ENCODE measurements at places on chromosomes 13 and 19.
A peak's percentile ranks its signal among the peaks of the same experiment; 100 is the strongest.

GRCh38 chr13:32075170-32075851, 43.7 kb downstream of the FRY start:
- DNase-seq: no peak

DNA sequence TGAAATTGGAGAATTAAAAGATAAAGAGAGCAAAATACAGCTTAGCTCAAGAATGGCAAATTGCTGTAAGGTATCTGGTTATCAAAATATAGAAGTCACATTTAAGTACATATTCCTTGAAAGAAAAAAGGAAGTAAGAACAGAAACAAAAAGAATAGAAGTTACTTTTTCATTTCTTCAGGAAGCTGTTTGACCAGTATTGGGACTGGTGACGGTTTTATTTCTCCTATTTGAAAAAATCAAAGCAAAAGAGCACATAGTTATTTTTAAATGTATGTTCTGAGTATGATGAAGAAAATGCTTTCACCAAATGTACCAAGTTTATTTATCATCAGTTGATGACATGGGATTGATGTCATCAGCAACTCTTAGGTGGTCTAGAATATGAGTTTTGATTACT, 83.1 kb upstream of the OXGR1 start:
- DNase-seq: no peak

DNA sequence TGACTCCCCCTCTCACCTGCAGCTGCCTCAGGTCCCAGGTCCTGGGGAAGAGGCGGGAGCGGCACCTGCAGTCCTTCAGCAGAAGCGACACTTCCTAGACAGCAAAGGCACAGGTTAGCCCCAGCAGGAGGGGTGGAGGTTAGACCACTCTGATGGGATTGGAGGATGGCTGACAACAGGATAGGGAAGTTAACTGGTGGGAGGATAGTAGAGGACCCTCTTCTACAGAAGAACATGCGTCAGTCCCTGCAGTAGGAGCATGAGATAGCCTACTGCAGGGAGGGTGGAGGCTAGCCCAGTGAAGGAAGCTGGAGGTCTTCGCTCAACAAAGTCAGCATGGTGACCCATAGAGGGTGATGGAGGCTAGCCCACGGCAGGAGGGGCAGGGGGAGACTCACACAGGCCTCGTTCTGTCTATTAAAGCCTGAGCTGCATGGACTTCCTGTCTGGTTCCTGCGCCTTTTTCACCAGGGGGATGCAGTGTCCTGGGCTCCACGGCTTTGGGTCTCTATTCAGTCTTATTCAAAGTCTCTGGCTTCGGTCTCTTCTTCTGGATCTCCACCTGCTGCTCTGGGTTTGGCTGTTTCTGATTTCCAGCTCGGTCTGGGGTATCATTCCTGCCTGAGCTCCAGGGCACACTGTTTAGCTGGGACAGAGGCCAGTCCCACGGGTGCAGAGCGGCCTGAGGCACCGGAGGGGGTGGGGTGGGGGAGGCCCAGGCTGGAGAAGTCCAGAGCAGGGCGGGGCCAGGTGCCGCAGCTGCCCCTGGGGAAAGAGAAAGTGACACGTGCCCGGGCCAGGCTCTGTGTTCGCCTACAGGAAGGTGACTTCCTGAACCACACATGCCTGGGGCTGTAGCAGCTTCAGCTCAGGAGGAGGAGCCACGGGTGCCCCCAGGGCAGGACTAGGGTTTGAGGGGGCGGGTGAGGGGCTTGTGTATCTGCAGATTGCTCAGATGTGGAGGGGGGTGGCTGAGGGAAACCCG, 7.3 kb downstream of the IFNL3 start:
- DNase-seq: no peak

- DNase-seq: no peak
Observed at GRCh38 chr19:23118400-23118799, 1.6 kb downstream of the ZNF730 start.

- DNase-seq: no peak
Observed at GRCh38 chr13:24127116-24127631, 33.3 kb upstream of the SPATA13 start.

DNA sequence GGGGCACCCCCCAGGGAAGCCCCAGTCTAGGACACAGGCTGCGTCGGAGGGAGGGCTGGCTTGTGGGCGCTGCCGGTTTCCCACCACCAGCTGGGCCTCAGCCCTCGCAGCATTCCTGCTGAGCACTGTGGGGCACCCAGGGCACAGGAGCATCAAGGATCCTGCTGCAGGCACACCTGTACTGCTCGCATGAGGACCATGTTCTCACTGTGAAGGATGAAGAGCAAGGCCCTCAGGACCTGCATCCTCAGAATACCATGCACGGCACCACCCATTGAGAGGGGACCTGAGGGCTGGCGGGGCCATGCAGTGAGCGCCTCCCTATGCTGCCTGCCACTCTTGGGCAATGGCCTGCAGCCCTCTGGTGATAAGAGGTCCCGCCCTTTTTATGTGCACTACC, 31.4 kb downstream of the TUBA3C start:
- peak; percentile 30 for DNase-seq

DNA sequence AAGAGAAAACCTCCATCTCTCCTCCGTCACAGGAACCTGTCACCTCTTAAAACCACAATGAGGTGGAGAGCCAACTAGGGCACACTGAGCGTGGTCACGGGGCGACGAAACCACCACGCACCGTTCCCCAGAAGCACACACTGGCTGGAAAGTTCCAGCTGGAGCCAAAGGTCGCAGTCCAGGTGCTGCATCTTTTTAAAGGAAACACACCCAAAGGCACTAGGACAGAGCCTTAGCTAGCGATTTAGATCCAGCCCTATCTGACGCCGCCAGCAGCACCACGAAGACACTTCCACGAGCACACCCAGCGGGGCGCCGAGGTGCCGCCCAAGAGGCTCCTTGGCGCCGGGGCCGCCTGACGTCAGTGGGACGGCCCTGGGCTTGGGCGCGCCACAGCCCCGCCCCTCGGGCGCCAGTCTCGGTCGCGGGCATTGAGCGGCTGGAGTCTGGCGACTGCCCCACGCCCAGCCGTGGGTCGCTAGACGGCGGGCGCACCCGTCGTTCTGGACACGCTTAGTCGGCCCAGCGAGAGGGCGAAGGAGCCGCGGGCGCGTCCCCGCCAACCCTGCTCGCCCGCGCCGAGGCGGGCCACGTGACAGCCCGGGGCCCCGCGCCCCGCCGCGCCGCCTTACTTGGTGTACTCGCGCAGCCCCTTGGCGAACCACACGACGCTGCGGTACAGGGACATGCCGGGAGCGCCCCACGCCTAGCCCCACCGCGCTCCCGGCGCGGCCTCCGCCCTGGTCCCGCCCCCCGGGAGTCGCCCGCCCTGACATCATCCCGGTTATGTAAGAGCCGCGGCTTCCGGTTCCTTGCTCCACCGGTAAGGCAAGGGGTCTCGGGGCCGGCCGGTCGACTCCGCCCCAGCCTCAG, at the start of gene DHRS12:
TSS of gene DHRS12 (minus strand) at position 742 of the 873 bp plus-strand sequence. CDS start 4,504 bp downstream, outside the sequence.
- peak; percentile 96 for DNase-seq

DNA sequence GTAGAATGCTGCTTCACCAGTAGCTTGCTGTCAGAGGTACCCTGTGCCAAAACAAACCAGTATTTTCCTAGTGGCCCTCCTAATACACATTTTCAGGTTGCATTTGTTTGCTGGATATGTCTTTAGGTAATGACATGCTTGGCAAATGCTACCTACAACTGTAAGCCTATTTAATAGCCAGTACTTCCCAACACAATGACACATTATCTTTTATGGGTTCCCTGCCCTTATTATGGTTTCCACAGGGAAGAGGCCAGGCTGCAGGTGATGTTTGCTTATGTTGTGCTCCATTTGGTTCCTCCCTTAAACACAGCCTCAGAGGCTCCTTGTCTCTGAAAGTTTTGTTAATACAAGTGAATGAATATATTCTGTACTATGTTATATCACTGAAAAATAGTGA, 24.7 kb downstream of the FRY start:
- no peak for DNase-seq

DNA sequence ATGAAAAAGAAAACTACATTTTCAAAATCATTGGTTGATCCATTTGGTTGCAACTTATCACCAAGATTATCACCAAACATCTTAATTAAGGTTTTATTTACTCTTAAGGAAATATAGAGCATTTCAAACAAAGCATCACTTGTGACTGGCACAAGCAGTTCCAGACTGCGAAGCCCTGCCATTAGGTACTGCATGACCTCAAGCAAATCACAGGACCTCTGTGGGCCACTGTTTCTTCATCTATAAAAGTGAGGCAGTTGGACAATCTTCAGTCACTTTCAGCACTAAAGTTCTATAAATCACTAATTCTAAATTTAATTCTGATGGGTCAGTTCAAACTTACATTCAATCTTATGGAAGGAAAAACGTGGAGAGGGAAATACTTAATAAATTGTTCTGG, 2.0 kb downstream of the ELF1 start:
- no peak for DNase-seq

- DNase-seq: no peak
Observed at GRCh38 chr19:4124638-4125037, 716 bp upstream of the MAP2K2 start.

DNA sequence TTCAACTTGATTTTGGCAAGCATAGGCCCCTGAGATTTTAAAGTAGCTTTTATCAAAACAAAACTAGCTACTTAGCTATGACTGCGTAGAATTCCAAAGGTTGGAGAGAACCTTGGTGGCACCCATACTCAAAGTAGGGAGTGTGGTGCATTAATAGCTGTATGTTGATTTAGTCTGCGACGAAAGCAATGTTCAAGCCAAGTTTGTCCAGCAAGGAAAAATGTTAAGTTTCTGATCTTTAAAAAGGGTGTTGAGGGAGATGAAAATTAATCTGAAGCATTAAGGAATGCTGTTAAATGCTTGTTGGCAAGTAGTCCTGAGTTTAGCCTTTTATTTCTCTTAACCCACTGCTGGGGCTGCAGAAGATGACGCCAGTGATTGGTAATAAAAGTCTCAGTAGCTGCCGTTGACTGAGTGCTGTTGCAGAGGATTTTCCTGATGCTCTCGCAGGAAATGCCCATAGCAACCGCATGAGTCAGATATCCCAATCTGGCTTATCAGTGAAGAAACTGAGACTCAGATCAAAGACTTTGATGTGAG, 75.9 kb upstream of the RNF113B start:
- no peak for DNase-seq

- no peak for DNase-seq
Observed at GRCh38 chr19:42487032-42487797, 41.1 kb downstream of the CEACAM1 start.

DNA sequence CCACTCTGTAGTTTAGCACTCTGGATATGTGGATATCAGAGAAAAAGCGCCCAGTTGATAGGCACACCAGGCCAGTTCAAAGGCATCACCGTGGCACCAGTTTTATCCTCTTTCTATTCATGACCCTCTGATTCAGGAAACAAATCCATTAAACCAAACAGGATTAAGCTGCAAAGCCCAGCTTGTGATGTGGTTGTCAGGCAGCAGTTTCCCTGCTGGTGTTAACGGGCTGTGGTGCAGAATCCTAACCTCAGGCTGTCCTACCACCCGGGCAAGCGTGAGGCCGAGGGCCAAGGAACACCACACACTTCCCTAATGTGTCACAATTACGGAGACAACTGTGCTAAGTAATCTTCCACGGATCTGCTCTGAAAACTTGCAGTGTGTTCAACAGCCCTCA, 209.1 kb downstream of the OLFM4 start:
- DNase-seq: no peak

- DNase-seq: no peak
Observed at GRCh38 chr19:11979527-11979926, 14.7 kb downstream of the ZNF763 start.

- DNase-seq: no peak
Observed at GRCh38 chr13:26342898-26343297, 89.0 kb downstream of the CDK8 start.

GRCh38 chr19:13831537-13832467, 36.6 kb downstream of the ZSWIM4 start:
- no peak for DNase-seq

DNA sequence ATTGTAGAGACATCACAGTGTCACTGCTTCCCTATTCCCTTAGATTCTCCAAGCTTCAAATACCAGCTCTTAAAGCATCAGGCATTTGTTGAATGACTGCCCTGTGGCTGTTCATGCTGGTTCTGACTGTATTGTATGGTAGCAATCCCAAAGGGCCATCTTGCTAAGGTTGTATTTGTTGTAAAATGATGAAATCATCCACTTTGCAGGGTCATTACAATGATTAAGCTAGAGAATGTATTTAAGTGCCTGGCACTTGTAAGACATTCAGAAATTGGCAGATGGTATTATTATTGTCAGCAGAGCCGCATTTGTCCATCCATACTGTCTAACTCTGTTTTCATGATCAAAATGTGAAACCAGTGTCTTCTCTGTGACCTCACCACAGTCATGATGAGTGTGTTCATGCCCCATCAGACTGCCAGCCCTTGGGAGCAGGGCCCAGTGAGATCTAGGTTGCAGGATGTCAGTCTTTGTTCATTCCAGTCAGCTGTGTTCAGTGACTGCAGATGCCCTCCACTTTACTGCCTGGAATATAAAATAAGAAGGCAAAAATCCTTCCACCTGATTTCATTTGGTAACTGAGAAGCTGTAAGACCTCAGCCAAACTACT, 86.1 kb downstream of the DHRS12 start:
- no peak for DNase-seq

DNA sequence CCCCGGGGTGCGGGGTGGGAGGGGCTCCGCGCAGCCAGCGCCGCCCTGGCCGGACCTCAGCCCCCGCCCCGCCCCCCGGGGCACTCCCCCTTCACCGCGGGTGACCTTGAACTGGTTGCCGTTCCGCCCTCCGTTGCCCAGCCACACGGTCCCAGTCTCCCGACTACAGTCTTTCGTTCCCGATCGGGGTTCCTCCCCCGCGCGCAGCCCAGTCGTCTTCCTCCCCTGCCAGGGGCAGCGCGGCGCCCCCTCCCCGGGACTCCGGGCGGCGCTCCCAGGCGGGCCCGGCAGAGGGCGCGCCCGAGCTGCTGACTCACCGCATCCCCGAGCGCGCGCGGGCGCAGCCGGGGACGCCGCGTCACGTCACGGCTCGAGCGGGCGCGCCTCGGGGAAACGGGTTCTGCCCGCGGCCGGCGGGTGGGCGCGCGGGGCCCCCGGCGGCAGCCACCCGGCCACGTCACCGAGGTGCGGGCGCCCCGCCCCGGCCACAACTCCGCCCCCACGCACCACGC, 459 bp downstream of the MIDN start:
- DNase-seq: peak; percentile 60

DNA sequence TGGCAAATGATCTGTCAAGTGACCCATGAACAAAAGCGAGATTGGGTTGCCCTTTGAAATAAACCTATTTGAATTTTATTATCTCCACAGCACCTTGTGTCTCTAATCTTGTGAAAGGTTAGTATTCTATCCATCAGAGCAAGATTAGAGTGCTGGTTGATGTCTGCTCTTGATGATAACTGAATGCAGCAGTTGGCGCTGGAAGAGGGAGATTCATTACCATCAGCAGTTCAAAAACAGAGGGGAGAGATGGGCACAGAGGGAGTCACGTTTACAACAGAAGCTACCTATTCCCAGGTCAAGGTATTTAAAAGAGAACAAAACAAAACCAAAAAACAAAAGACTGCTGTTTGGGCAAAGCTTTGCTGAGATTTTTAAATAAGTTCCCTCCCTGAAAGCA, 588.1 kb downstream of the GPC6 start:
- no peak for DNase-seq

All from posterior cingulate gyrus (tissue), 11 donors.